Fibroblast of mammary gland (primary cell): ENCODE measurements at places on chromosomes 1 and 21.

DNA sequence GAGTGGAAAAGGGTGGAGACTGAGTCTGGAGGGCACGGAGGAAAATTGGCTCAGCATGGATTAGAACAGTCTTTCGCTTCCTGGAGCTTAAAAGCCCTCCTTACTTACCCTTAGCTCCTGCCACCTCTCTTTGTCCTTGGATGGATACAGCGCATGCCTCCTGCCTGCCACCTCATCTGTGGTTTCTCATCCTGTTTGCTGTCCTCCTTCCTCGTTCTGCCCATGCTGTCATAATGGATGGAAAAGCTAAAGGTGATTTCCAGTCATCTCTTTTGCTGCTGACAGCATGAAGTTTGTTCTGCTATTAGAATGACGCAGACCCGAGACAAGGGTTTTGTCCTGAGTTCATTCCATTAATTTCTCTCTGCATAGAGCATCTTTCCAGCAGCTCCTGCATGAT lies 425.9 kb downstream of the KIF26B start:
- DNase-seq: no peak

DNA sequence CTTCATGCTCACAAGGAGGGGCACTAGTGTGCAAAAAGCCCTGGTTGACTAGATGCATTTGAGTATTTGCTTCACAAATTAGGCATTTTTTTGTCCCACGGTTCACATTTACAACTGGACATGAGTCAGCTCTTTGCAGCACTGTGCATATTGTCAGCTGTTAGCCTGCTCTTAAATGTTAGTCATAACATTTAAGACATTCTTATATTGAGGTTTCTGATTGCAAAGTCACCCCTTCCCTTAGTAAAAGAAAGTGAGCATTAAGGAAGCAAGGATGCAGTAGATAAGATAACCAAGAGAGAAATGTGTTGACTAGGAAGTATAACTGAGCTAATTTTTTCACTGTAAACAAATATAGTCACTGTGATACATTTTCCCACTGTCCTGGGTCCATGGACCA lies 132.6 kb upstream of the CTTNBP2NL start:
- DNase-seq: peak; percentile 72

- DNase-seq: no peak
Measured at GRCh38 chr1:66585002-66585401, 51.0 kb downstream of the SGIP1 start.

GRCh38 chr21:34801519-34802132 lies 132.8 kb downstream of the CLIC6 start:
- DNase-seq: peak; percentile 46

DNA sequence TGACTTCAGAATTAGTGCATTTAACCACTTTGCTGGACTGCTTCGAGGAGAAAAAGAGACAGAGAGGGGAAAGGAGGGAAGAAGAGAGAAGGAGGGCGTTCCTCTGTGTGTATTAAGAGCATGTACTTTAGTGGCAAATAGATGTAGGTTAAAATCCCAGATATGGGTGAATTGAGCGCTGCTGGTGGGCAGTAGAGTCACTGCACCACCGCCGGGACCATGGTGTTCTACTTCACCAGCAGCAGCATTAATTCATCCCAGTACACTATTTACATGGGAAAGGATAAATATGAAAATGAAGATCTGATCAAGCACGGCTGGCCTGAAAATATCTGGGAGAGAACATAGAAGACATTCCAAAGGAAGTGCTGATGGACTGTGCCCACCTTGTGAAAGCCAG lies 20.9 kb upstream of the PPIE start:
- DNase-seq: no peak

GRCh38 chr1:215458562-215458961 lies 108.5 kb upstream of the KCTD3 start:
- no peak for DNase-seq

GRCh38 chr1:93605026-93605568 lies 76.5 kb downstream of the BCAR3 start:
- no peak for DNase-seq

DNA sequence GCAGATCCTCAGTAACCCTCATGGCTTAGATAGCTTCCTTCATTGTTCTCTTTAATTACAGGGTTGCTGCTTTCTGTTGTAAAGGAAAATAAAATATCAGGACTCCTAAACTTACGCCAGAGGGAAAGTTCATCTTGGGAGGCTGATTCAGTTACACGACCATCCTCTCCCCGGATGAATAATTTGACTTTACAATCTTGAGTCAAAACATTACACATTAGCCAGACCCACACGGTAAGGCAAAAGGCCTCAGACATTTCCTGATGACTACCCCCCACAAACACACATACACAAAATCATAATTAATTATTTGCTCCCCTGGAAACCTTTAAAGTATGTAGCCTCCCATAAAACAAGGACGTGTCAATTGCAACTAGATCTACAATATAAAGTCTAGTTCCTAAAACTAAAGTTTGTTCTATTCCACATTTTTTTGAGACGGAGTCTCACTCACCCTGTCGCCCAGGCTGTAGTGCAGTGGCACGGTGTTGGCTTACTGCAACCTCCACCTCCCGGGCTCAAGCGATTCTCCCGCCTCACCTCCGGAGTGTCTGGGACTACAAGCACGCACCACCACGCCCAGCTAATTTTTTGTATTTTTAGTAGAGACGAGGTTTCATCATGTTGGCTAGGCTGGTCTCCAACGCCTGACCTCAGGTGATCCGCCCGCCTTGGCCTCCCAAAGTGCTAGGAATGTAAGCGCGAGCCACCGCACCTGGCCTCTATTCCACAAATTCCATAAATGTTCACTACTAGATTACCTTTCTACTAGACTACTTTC lies 830 bp upstream of the PRDX1 start:
- peak; percentile 74 for DNase-seq

DNA sequence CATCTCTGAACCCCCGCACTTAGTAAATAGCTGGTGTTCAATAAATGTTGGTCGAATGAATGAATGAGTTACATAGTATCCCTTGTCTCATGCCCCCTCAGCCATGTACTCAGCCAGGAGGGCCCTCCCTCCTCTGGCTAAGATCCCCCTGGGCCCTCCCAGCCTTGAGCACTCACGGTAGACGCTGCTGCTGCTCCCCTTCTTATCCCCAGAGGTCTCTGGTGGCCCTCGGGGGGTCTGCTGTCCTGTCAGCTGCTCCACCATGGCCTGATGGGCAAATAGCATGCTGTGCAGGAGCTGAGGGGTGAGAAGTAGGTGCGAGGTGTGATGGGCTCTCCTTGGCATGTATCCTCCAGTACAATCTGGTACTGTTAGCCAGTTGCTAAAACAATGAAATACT lies 1.9 kb downstream of the ETV3L start:
- no peak for DNase-seq

- DNase-seq: no peak
Measured at GRCh38 chr1:59570524-59570923, 244.2 kb upstream of the HOOK1 start.

DNA sequence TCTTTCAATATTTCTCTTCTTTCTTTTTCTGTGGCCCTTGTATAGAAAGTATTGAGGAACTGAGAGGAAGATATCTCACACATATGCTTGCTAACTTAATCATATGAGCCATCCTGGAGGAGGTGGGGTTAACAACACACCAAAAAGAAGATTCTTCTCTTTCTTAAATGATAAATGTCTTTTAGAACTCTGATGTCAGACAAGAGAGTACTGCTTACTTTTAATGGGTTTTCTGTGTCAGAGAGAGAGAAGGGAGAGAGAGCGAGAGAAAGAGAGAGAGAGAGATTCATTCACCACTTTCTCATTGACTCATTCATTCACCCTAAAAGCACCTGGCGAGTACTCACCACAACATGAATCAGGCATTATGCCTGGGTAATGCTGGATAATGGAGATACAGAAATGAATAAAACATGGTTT lies 250.3 kb upstream of the SGIP1 start:
- DNase-seq: peak; percentile 68

- DNase-seq: no peak
Measured at GRCh38 chr21:15289246-15289645, 224.4 kb upstream of the NRIP1 start.

DNA sequence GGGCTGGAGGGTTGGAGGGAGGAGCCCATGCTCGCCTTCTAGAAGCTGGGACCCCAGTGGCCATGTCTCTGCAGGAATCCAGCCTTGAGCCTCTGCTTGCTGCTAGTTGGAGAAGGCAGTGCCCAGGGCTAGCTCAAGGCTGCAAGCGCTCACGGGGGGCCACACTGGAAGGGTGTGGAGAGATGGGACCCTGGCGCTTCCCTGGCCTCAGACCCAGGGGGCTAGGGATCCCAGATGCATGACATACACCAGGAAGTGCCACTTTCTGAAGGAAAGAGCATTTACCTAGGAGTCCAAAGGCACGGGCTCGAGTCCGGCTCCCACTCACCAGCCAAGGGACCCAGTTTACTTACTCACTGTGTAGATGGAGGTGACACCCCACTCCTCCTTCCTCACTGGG lies 32.6 kb downstream of the NENF start:
- no peak for DNase-seq

- peak; percentile 30 for DNase-seq
Measured at GRCh38 chr1:182041615-182042014, 19.9 kb downstream of the ZNF648 start.

DNA sequence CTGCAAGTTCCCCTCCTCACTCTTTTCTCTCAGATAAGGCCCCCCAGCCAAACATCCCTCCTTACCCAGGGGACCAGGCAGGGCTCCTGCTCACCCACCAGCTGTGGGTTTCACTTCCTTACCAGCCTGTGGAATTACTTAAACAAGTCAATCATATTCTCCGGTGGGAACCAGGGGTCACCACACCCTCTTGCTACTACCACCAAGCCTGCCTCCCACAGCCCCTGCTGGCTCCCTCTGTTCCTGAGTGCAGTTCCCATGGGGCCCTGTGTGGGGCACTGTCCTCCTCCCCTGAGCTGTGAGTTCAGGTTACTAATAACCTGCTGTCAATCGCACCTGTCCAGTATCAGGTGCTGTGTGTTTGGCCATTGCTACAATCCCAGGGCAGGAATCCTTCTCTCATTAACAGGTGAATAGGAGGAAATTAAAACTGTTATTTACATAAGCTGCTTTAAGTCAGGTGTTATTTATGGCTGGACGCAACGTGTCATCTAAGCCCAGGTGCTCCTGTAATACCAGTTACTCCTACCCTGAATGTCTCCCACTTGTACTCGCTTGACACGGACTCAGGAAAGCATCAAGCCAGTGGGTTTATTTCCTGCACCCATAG lies 53.1 kb upstream of the LBR start:
- DNase-seq: peak; percentile 30

DNA sequence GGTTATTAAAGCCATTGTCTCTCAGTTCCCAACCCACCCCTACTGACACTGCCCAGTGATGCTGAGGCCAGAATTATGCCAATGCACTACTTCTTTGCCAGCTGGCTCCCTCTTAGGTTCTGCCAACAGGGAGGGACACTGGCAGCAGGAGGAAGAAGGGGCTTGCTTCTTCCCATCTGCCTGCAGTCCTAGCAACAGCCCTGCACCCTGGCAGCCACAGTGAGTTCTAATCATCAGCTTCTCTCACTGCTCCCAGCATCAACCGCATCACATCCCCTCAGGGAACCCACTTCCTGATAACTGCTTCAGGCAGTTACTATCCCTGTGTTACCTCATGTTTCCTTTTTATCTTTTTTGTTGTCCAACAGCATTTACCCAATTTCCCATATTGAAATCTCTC lies 86.2 kb downstream of the UBR4 start:
- no peak for DNase-seq

- DNase-seq: no peak
Measured at GRCh38 chr1:244325056-244325758, 126.5 kb downstream of the ADSS2 start.

- peak; percentile 76 for DNase-seq
Measured at GRCh38 chr1:6625584-6626149, 999 bp downstream of the THAP3 start.

GRCh38 chr1:10295481-10296085 lies 85.2 kb downstream of the KIF1B start:
- DNase-seq: no peak

GRCh38 chr21:15209224-15209623 lies 144.4 kb upstream of the NRIP1 start:
- no peak for DNase-seq

GRCh38 chr1:12434174-12434573 lies 183.8 kb downstream of the DHRS3 start:
- peak; percentile 76 for DNase-seq

DNA sequence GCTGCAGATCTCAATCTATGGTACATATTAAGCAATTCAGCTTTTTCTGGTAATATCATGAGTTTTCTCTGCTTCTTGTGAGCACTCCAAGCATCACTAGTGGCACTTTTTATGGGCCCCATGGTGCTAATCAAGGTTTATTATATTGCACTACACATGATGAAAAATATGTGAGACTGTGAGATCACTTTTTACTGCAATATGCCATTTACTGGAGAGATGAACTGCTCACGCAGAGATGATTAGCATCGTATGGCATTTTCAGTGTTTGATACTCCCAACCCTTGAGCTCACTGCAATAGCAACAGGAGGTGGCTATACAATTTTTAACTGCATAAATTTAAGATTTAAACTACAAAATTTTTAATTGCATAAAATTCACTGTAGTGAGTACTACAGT lies 8.7 kb upstream of the KCNK1 start:
- no peak for DNase-seq

DNA sequence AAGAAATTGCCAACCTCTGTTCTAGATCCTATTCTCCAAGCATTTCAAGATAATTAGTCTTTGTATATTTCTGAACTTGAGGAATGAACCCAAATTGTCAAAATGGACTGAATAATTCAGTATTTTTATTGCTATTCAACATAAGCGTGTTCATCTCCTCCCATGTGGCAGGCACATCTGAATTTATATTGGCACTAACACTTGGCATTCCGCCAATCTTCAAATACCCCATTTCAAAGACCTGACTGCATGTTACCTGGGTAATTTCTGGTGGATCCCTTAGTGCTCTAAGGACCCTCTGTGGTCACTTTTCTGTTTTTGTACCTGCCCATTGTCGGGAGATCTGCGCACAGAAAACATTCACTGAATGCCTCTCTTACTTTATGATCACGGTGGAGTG lies 66.6 kb downstream of the BACE2 start:
- no peak for DNase-seq

DNA sequence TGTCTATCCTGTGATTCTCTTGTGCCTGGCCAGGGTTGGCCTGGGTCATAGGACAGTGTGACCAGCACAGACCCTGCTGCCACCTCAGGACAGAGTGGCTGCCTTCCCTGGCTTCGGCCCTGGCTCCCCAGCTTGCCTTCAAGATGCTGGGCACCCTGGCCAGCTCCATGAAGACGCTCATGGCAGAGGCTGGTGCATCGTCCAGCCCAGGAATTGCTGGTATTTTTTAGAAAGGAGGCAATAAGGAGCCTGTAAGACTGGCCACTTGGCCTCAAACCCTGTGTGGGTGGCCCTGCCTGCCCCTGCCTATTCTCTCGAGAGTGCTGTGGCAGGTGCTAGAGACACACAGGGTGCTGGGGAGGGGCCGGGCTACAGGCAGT lies 70.4 kb upstream of the ACTRT2 start:
- DNase-seq: no peak

- peak; percentile 62 for DNase-seq
Measured at GRCh38 chr1:236862615-236863211, 67.6 kb downstream of the MTR start.

DNA sequence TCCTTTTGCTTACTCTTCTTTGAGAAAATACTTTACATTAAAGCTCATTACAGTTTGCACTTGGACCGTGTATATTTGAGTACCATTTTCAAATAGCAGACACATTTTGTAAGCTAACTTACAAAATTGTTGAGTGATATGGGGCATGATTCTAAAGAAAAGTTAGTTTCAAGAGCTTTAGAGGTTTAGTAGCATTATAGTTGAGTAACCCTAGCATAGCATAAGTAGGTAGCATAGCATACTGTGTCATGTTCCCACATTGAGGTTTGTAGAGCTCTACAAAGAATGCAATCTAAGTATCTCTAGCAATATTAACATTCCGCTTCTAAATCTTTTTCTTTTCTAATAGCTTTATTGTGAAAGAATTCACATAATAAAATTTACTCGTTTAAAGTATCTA lies 92.0 kb downstream of the ITSN1 start:
- DNase-seq: no peak
